Esophagus muscularis mucosa (tissue), 4 donors: ENCODE measurements at places on chromosomes 2 and 18. TPM values are rescaled to one million over a fixed set of nuclear protein-coding genes. Genes with fewer than 3 reads are reported as not detected.

DNA sequence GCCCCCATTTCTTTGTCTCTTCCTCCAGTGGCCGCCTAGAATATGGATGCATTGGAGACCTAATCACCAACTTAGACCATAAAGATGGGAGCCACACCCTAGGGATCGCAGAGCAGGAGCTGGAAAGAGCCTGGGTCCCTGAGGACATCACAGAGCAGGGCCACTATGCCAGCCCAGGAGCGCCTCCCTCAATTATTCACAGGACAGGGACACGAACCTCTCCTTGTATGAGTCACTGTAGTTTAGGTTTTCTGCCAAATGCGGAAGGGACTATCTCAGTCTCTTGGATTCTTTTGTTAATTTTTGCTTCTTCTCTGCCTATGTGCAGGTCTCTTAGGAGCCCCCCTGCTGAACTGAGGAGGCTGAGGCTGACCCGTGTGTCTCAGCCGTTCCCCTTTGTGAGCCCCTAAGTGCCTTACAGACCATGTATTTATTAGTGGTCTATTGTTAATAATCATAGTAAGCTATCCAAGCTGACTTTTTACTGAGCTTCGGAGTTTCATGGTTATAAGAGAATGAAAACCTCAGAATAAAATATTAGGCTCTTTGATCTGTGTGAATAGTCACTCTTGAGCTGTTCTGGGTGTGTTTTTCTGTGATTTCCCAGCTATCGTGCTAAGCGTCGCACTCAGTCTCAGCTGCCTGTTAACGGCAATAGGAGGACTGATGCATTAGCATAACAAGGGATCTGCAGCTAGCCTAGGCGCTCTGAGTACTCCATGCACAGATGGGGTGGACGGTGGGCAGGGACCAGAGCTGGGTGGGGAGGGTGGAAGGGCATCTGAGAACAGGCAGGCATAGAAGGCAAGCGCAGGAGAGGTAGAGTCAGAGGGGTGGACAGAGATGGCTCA, 12.7 kb upstream of the PTPN4 start:
- no peak for DNase-seq

DNA sequence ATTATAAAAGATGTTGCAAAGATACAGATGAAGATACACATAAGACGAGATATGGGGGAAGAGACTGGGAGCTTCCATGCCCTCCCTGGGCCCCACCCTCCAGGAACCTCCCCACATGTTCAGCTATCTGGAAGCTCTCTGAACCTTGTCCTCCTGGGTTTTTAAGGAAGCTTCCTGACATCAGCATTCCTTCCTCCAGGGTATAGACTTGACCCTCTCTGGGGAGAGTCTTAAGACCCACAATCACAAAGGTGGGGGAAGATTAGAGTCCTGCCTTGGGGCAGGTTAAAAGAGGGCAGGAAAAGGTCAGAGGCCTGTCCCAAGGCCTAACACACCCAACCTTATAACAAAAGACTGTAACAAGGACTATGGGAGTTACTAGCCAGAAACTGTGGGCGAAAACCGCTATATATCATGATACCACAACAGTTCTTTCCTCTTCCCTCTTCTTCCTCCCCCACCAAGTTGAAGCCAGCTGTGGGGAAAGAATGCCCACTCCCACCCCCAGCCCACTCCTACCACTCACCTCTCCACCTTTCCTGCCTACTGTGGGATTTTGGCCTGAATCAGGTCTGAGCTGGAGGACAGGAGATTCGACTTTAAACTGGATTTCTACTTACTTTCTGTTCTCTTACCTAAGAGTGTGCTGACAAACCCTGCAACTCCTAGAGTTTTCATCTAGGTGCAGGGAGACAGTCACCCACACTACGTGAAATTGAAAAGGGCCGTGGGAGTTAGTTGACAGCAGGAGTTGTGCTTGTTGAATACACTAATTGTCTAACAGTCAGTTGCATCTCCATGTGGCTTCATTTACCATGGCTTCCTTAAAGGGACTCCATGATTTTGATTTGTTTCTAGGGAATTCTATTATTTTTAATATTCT, 105.0 kb downstream of the LAMA3 start:
- DNase-seq, result no peak

GRCh38 chr18:28175930-28176697, 816 bp downstream of the CDH2 start:
- peak; percentile 86 for DNase-seq

DNA sequence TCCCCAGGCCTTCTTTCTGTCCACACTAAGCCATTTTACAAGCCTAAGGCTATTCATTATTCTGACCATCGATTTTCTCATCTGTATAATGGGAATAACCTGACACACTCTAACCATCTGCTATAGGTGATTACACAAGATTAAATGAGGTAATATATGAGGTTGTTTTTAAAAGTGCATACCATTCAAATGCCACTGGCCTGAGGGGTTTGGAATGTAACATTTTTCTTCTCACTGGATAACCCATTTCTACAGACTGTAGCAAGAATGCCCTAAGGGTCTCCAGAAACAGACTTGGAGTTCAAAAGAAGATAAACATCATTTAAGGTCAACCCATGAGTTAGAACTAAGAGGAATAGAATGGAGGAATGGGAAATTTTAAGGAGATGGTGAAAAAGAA, 111.7 kb upstream of the SETBP1 start:
- DNase-seq, result no peak

DNA sequence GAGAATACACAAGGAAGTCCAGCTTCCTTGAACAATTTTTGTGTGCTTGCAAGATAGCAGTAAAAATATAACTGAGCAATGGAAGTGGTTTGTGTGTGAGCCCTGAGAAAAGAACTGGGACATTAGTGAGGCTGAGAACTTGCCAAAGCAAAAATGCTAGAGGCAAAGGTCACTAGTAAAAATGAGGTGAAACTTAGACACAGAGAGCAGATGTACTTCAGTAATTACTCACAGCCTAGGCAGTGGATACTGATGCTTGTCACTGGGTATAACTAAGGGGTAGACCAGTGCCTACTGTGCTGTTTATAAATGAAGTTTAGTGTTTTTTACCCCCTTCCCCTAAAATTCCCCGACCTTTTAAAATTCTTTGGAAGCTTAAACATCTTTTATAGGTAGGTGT, 450.1 kb downstream of the LPIN1 start:
- DNase-seq, result no peak

DNA sequence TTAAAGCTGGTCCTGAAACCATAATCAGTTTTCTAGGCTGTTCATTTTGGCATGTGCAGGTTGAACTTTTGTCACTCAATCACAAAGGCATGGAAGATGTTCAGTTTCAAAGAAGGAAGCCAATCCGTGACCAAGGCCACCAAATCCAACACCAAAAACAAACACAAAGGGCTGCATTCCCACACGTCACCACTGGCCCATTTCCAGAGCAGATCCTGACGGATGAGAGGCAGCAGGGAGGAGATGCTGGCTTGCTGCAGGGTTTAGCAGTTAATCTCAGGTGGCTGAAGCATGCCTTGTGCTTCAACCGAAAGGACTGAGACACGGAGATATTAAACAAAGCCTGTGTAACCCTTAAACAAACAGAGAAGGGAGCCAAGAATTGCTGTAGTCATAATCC, 191.9 kb upstream of the CTAGE1 start:
- no peak for DNase-seq

- DNase-seq, result no peak
Observed at GRCh38 chr18:28065793-28066186, 111.1 kb downstream of the CDH2 start.

DNA sequence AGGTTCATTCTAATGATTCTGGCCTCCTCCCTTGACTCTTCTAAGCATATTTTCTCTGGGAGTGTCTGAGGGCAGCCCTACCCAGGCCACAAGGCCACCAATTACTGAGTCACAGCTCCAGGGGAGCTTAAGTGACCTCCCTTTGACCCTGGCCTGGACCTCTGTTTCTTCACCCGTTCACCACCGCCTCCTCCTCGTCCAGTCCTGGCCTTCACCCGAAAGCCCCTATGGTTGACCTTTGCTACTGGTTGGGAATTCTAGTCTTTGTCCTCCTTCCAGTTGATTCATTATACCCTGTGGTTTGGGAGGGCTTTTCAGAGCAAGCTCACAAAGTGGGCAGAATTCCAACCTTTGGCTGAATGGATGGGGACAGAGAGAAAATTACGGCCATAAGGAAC, 72.6 kb downstream of the NRP2 start:
- no peak for DNase-seq

DNA sequence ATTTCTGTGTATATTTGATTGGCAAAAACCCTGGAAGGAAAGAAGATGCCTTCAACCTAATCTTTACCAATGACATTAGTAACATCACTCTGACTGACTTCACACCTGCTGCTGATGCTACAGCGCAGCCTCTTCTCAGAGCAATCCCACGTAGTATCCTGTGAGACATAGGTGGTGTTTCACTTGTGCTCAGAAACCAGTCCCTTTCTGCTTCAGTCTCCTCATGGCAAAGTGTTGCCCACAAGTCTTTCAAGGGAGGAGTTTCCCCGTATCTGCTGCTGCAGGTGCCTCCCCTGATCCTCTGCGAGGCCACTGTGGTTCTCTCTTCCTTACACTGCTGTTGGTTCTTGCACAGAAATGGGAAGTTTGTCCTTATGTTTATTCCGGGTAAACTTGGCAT, 433.2 kb upstream of the TNP1 start:
- peak; percentile 86 for DNase-seq

- peak; percentile 66 for DNase-seq
Observed at GRCh38 chr2:203870481-203870880, 2.9 kb downstream of the CTLA4 start.

DNA sequence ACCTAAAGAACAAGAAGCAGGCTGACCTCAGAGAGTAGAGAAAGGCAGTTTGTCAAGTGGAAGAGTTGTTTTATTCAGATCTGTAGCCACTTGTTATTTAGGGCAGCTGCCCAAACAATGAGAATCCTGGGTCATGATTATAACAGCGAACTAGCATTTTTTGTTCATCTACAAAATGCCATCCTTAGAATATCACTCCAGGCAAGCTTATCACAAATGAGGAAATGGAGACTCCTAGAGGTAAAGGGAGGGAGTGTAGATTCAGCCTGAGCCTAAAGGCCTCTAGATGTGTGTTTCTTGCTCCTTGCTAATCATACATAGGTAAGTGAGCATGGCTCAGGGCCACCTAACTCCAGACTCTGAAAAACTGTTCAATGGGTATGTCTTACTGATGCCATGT, 126.1 kb downstream of the HNMT start:
- no peak for DNase-seq

DNA sequence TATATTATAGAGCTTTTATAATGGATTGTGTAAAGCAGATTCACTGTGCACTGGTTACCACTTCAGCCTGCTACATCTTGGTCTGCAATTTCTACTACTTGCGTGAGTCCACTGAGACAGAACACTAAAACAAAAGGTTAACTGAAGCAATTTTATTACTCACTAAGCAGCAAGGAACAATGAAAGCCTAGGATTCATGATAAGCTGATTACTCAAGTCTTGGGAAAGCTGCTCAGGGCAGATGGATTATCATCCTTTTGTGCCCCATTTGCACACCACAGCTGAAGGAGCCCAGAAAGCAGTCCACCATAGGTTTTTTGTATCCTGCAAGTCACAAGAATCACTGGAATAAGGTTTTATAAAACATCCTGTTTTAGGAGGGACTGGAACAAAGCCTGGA, 1215.2 kb upstream of the TMEFF2 start:
- no peak for DNase-seq

DNA sequence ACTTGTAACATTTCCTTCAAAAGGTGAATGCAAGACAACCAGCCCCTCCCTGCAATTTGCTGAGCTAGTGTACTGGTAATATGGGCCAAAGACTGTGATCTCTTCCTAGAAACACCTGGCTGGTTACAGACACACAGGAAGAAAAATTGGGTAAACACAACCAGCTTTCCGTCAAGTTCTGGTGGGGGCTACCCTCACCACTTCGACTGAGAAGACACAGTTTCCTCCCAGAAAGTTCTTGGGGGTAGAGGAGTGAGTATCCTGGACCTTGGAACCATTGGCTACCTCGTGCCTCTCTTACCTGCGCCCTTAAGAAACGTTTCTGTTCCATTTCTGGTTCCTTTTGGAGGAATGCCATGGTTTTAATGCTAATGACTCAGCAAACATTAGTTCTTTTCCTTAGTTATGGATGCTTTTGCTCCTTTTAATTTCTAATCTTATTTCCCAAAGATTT, 120.9 kb upstream of the DLX2 start:
- DNase-seq, result no peak

GREB1L gene
- 16.0 TPM for total RNA-seq

KYNU gene
- total RNA-seq, result 4.5 TPM

COX5B gene
- total RNA-seq, result 507 TPM

ALK gene
- total RNA-seq, result 0.83 TPM

KRTCAP3 gene
- not detected for total RNA-seq

WDPCP gene
- 11.1 TPM for total RNA-seq
